ENCODE measurements at places on chromosomes 7 and 10.

- DNase-seq: no peak
Observed at GRCh38 chr7:12119620-12120303, 91.3 kb upstream of the TMEM106B start.

GRCh38 chr7:80726666-80727065 is 88.2 kb downstream of the CD36 start:
- DNase-seq: no peak

GRCh38 chr10:20593649-20594048 is 303.5 kb downstream of the NEBL start:
- DNase-seq: no peak

GRCh38 chr7:139078399-139078798 is 31.1 kb downstream of the ZC3HAV1 start:
- no peak for DNase-seq

DNA sequence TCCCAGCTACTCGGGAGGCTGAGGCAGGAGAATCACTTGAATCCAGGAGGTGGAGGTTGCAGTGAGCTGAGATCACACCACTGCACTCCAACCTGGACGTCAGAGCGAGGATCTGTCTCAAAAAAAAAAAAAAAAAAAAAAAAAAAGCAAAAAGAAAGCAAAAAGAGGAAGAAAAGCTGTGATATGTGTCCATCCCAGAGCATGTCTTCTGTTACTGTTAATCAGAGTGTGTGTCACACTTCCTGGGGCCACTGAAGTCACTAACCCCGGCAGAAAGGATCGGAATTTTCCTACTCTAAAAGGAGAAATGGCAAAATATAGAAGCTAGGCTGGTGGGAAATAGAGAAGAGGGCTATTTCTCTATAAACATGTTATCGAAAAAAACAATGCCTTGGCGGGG is 11.9 kb downstream of the PIK3AP1 start:
- no peak for DNase-seq
